NCI-H2107 (cell line): ENCODE measurements at places on chromosomes 5 and 9.

GRCh38 chr5:41281215-41281810 is 68.0 kb upstream of the C6 start:
- DNase-seq: no peak

DNA sequence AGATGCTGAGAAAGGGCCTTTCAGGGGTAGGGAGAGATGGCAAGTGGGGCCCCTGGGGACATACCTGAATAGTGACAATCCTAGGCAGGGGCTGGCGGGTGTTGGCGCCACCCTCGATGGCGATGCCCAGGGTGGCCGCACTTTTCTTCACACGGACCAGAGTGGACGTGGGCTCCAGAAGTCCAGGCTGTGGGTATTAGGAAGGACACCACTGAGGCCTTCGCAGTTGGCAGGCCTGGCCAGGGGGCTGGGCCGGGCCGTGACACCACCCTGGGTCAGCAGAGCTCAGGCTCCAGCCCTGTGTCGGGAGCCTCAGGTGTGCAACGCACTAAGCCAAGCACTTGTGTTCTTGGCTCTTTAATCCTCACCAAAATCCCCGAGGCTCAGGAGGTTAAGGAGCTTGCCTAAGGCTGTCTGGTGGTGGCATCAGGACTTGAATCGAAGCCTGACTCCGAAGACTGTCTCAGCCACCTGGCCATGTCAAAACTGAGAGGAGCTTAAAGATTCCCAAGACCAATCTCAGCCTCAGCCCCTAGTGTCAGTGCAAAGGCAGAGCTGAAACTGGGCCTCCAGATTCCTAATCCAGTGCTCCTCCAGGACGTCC is 15.5 kb upstream of the AKNA start:
- DNase-seq: no peak

DNA sequence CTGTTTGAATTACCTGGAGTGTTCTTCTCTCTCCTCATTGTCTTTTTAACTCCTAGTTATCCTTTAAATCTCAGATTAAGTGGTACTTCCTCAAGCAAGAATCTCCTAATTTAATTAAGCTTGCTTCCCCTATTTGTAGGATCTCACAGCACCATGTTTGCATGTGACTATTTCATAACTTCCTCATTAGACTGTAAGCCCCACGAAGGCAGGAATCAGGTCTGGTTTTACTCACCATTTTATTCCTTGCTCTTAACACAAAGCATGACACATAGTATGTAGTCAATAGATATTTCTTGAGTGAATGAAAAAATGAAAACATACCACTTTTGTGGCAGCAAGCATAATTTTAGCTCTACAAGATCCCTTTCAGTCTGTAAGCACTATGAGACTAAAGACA is 1.3 kb upstream of the ERMP1 start:
- no peak for DNase-seq

- DNase-seq: no peak
These were observed 615.1 kb downstream of the CDH12 start for GRCh38 chr5:22238047-22238446.

- no peak for DNase-seq
These were observed 14.4 kb upstream of the TGFBR1 start for GRCh38 chr9:99090336-99091130.

DNA sequence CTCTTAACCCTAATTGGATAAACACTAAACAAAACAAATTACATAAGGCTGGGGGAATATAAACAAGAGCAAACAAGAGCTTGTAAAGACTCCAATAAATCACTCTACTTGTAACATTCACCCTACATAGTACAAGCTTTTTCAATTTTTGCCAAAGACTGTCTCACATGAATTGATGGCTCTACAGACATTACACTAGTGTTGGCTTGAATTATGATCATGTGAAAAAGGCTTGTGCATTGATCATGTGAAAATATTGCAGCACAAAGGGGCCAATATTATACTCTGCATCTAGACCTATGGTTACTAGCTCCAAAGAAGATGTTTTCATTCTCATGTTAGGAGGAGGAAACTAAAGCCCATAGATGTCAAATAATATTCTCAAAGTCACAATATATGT is 212.6 kb downstream of the MCTP1 start:
- DNase-seq: no peak

GRCh38 chr5:150271923-150272322 is 17.6 kb downstream of the CAMK2A start:
- no peak for DNase-seq

GRCh38 chr9:83965350-83966208 is 14.4 kb downstream of the HNRNPK start:
- DNase-seq: no peak

- no peak for DNase-seq
These were observed 60.6 kb downstream of the IL6ST start for GRCh38 chr5:55934115-55934613.

DNA sequence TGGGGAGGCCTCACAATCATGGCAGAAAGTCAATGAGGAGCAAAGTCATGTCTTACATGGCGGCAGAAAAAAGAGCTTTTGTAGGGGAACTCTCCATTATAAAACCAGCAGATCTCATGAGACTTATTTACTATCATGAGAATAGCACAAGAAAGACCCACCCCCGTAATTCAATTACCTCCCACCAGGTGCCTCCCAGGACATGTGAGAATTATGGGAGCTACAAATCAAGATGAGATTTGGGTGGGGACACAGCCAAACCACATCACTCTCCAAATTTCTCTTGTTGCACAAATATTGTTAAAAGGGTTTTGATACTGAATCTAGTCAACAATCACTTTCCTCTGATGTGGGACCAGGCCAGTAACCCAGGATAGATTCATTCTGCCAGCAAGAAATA is 1176.1 kb downstream of the CDH9 start:
- no peak for DNase-seq

DNA sequence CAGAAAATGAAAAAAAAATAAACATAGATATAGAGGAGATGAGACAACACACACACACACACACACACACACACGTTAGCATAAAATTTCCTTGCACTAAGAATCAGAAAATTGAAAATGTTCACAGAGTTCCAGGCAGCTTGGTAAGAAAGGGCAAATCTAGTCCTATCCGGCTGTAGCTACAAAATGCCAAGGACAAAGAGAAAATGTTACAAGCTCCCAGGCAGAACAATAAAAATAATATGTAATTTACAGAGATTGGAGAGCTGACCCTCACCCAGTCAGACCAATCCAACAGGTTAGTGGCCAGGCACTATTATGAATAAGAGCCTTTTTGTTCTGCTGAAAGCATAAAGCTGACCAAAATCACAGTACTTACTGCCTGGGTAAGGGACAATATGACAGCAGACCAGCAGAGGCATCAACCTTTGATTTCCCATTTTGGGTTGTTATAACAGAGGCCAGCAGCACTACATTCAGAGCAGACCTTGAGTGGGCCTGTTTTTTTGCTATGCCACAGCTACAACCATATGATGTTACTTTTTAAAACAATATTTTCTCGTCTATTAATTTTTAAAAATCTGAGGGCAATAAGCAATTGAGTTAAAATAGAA is 892.6 kb downstream of the TAF11L14 start:
- no peak for DNase-seq

- no peak for DNase-seq
These were observed 75.9 kb upstream of the SEMA6A start for GRCh38 chr5:116650544-116650943.

- no peak for DNase-seq
These were observed 94.2 kb upstream of the APC start for GRCh38 chr5:112643339-112643971.

DNA sequence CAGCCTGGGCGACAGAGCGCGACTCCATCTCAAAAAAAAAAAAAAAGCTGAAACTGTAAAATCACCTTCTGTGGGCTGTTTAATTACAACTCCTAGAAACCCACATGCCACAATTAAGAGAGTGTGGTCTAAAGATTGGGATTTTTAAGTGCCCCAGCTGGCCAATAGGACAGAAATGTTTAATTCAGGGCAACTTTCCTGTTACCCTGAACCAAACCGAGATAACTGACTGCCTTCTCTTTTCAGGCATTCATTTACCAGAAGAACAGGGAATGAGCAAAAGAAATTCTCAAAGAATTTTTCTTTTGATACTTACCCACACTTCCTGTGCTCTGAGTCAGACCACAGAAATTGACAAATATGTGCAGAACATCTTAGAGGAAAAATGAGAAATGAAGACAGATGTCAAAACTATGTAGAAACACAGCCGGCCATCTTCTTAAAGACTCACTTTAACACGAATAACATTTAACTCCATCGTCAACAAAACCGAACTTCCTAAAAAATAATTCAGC is 221.3 kb upstream of the DAPK1 start:
- DNase-seq: no peak

- no peak for DNase-seq
These were observed 831.1 kb downstream of the NR2F1-AS1 start for GRCh38 chr5:92749943-92750342.

DNA sequence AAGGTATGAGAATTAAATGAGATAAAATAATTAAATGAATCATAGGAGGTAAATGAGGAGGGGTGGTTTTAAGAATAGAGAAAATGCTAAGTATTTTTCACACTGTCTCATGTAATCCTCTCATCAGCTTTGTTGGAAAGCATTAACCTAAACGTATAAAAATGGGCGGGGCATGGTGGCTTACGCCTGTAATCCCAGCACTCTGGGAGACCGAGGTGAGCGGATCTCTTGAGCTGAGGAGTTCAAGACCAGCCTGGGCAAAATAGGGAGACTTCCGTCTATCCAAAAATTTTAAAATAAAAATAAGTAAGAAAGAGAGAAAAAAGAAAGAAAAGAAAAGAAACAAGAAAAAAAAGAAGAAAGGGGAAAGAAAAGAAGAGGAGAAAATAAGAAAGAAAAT is 1.9 kb upstream of the RFK start:
- DNase-seq: no peak

GRCh38 chr5:148840531-148840930 is 14.1 kb downstream of the ADRB2 start:
- DNase-seq: no peak

- no peak for DNase-seq
These were observed 22.7 kb upstream of the ARSI start for GRCh38 chr5:150325426-150325825.

- DNase-seq: no peak
These were observed 13.6 kb downstream of the SLF1 start for GRCh38 chr5:94632024-94632423.

DNA sequence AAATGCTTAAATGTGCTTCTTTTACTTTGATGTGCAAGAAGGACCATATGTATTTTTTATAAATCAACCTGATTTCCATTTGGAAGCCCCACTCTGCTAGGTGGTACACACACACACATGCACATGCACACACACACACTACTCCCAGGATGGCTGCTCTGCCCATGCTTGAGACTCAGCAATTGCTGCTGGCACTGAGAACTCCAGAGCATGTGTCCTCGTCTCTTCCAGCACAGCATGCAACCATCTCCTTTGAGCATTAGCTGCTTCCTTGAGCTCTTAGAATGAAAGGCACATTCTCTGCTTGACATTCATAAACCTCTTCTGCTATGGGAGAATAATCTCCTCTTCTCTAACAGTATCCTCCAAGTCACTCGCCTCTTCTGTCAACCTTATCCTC is 115.9 kb downstream of the FEM1C start:
- no peak for DNase-seq

GRCh38 chr9:132923346-132923902 is 21.0 kb downstream of the TSC1 start:
- DNase-seq: no peak

GRCh38 chr9:20355022-20355421 is 267.3 kb downstream of the MLLT3 start:
- no peak for DNase-seq

GRCh38 chr5:90866333-90866732 is 307.7 kb downstream of the ADGRV1 start:
- DNase-seq: peak; percentile 0

- no peak for DNase-seq
These were observed 157.6 kb upstream of the RAI14 start for GRCh38 chr5:34498572-34498971.

- no peak for DNase-seq
These were observed 5.3 kb upstream of the NSMF start for GRCh38 chr9:137464291-137464999.

GRCh38 chr9:83219924-83220438 is 157.0 kb upstream of the RASEF start:
- no peak for DNase-seq

GRCh38 chr5:660491-661030 is 32.6 kb downstream of the TPPP start:
- no peak for DNase-seq

DNA sequence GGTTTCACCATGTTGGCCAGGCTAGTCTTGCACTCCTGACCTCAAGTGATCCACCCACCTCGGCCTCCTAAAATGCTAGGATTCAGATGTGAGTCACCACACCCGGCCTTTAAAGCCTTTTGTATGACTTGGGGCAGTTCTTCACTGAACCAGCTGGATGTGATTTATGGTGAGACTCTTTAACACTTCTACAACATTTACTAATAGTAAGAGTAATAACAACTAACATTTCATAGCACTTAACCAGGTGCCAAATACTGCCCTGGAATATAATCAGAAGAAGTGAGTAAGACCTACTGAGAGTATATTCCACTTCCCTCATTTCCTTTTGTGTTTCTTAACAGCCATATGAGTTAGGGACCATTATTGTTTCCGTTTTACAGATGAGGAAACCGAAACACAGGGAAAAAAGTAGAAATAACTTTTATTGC is 10.0 kb downstream of the ZSWIM6 start:
- DNase-seq: no peak

DNA sequence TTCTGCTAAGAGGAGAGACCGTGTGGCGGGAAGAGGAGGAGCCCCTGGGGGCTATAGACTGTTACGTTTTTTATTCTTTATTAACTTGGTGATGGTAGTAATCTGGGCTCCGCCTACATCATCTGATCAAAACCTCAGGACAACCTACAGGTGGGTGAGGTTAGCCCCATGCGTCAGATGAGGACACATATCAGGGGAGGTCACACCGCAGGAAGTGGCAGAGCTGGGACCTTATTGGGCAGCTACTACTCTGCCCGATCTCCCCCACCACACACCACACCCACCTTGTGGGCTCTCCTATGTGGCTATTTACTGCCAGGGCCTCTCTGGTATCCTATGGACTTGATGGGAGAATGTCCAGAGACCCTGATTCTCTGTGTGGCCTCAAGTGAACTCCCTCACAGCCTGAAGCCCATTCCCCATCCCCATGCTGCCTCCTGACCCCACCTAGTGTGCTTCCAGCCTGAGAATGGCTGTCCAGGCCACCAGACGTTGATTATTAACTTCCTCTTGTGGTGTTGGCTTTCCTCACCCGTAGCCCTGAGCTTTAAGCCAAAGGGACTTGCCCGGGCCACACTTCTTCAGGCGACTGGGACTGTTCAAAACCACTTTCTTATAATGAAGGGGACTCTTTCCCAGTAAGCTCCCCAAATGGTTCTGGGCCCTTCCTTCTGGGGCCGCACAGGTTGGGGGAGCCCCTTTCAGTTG is 8.2 kb downstream of the UNC5A start:
- no peak for DNase-seq

GRCh38 chr5:153704110-153704509 is 213.6 kb downstream of the GRIA1 start:
- no peak for DNase-seq
